Activated CD4-positive, alpha-beta T cell treated with anti-CD3 and anti-CD28 coated beads for 24 hours (primary cell): ENCODE measurements at places on chromosomes 2 and 18.

GRCh38 chr2:68828887-68829708 is 42.1 kb downstream of the BMP10 start:
- no peak for DNase-seq

- DNase-seq = no peak
Measured at GRCh38 chr2:100977511-100977910, 24.6 kb upstream of the RPL31 start.

- DNase-seq = no peak
Measured at GRCh38 chr2:190607657-190608357, 41.1 kb upstream of the NAB1 start.

GRCh38 chr2:43212931-43213330 is 13.5 kb downstream of the ZFP36L2 start:
- no peak for DNase-seq

- no peak for DNase-seq
Measured at GRCh38 chr2:47126783-47127182, 28.3 kb downstream of the STPG4 start.

- no peak for DNase-seq
Measured at GRCh38 chr2:47056374-47056773, 98.7 kb downstream of the STPG4 start.

DNA sequence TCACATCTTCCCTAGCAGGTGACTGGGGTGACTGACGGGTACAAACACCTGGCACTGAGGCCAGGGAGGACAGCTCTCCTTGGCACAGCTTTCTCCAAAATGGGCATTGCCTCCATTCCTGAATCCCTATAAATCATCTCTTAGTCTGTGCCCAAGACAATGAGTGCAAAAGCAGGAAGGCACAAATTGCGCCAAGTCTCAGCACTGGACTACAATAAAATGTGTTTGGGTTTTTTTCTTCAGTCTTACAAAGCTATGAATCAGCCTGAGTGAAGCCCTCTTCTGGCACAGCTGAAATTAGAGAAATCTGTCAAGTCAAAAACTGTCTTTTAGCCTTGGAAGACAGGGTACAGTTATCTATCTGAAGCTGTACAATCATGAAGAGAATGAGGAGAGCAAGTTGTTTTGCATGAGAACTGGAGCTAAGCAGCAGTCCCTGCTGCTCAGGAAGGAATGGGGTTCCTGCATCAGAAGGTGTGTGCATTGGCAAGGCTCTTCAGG is 90.8 kb downstream of the EPB41L3 start:
- DNase-seq = no peak

DNA sequence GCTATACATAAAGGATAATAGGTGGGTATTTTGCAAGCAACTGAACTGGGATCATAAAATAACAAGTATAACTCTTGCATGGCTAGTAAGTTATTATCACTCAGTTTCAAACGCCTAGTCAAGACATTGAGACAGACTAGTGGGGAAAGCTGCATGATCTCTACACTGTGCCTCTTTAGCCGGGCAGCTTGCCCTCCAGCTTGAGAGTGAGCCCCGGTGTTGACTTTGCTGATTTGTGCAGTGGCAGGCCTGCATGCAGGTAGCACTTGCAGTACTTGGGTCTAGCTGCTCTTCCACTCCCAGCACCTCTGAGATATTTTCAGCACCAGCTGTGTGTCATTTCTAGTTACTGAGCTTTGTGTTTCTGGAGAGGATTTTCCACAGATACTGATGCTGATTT is 118.8 kb upstream of the DAPL1 start:
- DNase-seq = no peak

- peak; percentile 16 for DNase-seq
Measured at GRCh38 chr2:234335661-234336228, 161.1 kb downstream of the ARL4C start.

DNA sequence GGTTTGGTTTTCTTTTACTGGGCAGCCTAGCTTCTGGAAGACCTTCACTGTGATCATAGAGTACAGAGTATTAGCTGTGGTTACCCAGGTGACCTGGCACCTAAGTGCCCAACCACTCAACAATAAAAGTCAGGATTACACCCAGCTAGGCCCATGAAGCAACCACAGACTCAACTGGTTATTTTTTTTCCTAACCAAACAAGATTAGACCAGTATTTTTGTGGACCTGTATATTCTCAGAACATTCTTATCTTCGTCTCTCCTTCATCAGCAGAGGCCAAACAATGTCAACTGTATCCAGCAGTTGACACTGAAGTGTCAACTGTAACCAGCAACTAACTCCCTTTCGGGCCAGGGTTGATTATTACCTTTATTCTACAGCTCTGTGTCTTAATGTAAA is 289.2 kb upstream of the SLC39A10 start:
- no peak for DNase-seq

- DNase-seq = no peak
Measured at GRCh38 chr2:157443795-157444640, at the start of gene CYTIP. Gene CYTIP (minus strand): TSS chr2:157444089. CDS start chr2:157444020, 69 bp downstream.

GRCh38 chr2:68385220-68385906 is 20.3 kb downstream of the PLEK start:
- no peak for DNase-seq
